ENCODE measurements at places on chromosomes 4 and X.

GRCh38 chr4:19134685-19135084, 1113.1 kb upstream of the LCORL start:
- no peak for DNase-seq

DNA sequence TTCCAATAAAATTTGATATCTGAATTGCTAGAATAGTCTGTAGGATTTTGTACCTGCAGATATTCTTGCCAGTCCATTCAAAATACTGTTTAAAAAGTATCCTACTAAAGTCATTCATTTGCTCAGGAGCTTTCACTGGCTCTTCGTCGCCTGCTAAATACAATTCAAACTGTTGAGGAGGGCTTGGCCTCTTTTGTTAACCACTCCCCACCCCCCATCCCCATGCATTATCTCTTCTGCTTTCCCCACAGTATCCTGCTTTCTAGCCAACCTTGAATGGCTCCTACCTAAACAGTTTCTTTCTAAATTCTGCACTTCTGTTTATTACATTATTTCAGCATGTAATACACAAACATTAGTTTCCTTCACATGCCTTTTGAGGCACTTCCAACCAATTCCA, 230.8 kb downstream of the CPE start:
- no peak for DNase-seq

DNA sequence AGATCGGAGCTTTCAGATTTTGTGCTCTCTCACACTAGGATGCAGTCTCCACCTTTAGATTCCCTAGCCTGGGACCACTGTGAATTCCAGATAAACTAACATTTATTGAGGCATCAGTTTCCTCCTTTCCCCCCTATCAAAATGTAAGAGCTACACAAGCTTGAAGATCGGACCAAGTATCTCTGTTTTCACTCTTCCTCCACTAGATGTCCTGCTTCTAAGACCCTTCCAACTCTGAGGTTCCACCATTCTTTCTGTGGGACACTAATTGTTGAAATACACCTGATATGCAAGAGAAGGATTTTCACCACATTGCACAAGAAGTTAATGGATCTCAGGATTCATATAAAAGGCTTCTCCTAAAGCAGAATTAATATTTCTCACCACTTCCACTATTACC, 43.0 kb upstream of the PHOX2B start:
- DNase-seq, result no peak

- DNase-seq, result no peak
Measured at GRCh38 chr4:24578364-24578763, 6.0 kb downstream of the DHX15 start.

DNA sequence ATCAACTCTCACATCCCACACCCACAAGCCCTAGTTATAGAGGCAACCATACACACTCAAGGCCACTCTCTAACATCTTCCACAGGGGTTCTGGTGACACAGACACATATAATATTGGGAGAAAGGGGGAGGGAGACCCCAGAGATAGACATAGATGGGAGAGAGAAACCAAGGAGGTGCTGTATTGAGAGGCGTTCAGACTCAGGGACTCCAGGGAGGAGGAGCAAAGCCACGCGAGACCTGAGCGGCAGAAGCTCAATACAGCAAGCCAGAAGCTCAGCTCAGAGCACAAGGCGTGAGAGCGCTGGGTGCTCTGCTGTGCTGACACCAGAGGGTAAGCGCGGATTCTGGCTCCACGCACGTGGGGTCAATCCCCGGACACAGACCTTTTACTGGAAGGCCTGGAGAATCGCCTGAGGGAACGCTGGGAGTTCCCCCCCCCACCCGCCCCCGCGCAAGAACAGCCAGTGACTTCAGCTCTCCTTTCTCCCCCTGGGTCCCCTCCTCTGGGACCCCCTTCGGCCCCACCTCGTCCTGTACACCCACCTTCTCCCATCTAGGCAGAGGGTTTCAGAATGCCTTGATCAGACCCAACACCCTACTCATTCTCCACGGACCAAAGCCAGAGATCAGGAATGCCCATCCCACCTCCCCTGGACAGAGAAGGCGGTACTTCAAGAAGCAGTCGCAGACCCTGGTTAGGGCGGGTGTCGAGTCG, 8.7 kb downstream of the MSX1 start:
- no peak for DNase-seq

All from T-cell (primary cell).